ENCODE measurements at places on chromosomes 5 and 9.

GRCh38 chr5:172492097-172492840 lies 37.9 kb upstream of the SH3PXD2B start:
- DNase-seq: no peak

GRCh38 chr5:139426203-139426885 lies 13.0 kb downstream of the DNAJC18 start:
- no peak for DNase-seq

DNA sequence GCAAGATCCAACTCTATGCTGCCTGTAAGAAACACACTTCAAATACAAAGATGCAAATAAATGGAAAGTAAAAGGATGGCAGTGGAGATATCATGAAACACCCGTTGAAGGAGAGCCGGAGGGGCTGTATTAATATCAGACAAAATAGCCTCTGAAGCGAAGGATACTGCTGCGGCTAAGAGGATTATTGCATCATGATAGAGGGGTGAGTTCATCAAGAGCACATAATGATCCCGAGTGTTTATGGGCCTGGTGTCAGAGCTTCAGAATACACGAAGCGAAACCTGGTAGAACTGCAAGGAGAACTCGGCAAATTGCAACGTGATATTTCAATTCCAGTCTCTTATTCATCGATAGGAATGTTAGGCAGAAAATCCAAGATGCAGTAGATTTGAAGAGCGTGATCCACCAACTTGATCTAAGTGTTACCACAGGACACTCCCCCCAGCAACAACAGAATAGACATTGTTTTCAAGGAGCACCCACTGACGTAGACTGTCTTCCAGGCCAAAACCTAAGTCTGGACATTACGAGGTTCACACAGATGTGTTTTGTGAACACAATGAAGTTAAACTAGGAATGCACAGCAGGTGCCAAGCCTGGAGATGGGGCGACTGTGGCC lies 27.7 kb upstream of the QSOX2 start:
- no peak for DNase-seq

DNA sequence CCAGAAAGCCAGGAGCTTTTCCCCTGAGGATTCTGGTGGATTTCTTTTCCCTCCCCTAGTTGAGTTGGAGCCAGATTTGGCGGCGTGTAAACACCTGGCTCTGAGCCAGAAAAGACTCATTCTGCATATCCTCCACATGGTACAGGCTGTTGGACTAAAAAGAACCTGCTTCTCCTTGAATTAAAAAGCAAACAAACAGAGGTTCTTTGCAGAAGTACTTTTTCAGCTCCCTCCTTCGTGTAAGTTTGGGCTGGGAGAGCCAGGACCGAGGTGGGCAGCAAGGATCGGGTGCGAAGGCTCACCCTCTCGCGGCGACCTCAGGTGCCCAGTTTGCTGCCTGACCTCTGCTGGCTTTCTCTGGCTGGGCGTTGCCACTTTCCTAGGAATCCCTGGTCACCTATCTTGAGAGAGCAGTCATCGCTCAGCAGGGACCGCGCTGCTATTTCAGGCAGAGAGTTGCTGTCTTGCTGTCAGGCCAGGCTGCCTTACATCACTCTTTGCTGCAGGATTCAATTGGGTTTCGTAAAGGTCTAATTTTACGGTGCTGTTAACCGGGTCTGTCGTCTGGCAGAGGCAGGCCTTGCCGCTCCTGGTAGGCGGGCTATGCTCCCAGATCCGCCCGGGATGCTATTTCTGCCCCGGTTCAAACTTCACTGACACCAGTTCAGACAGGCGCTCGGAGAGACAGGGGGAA lies 3.2 kb downstream of the PAPPA start:
- peak; percentile 49 for DNase-seq

DNA sequence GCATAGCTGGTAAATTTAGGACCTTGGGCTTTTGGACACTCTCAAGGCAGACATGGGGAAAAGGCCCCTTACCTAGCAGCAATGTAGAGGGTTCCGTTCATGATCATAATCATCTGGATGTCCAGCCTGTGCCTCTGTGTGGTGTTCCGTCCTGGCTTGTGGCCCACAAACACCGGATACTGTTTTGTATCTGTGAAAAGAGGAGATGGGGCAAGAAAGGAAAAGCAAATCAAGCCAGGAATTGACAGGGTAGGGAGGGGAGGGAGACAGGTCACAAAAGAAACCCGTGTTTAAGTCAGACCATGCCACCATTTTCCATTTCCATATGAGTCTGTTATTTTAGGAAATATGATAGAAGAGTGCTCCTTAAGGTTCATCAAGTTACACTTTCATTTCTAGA lies 72.5 kb downstream of the SEMA6A start:
- DNase-seq: no peak

Data from large intestine (tissue), 12 donors.